ENCODE measurements at places on chromosomes 7 and 10.

- no peak for DNase-seq
These were observed 42.7 kb downstream of the INPP5F start for GRCh38 chr10:119768455-119769094.

- no peak for DNase-seq
These were observed 34.2 kb upstream of the C10orf90 start for GRCh38 chr10:126704649-126705048.

GRCh38 chr10:15898046-15898445 lies 37.7 kb upstream of the MINDY3 start:
- no peak for DNase-seq

DNA sequence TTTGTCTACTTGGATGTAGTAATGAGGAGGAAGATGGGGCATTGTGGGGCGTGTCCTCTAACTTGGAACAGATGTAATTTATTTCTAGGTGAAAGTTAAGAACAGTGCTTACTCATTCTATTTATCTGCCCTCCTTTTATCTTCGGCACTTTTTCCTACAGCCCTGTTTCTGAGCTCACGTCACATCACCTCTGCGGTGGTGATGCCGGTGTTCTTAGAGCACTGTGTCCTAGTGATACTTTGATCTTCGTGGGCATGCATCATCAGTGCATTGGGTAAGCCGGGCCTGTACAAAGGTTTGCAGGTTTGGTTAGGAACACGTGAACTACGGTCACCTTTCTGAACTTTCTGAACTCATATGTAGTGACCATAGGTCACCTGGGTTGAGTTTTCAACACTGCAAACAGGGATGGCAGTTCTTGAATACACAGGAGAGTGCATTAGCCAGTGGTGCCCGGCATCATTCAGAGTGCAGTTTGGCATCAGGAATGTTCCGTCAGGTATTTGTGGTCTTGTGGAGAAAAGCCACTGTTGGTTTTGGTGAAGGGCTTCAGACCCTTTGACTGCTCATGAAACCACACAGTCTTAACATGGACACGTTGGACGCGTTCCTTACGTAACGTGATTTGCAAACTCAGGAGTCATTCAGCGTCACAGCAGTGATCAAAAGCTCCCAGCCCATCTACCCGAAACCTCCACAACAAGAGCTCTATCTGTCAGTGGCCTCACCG lies 5.6 kb downstream of the POR start:
- DNase-seq = no peak

DNA sequence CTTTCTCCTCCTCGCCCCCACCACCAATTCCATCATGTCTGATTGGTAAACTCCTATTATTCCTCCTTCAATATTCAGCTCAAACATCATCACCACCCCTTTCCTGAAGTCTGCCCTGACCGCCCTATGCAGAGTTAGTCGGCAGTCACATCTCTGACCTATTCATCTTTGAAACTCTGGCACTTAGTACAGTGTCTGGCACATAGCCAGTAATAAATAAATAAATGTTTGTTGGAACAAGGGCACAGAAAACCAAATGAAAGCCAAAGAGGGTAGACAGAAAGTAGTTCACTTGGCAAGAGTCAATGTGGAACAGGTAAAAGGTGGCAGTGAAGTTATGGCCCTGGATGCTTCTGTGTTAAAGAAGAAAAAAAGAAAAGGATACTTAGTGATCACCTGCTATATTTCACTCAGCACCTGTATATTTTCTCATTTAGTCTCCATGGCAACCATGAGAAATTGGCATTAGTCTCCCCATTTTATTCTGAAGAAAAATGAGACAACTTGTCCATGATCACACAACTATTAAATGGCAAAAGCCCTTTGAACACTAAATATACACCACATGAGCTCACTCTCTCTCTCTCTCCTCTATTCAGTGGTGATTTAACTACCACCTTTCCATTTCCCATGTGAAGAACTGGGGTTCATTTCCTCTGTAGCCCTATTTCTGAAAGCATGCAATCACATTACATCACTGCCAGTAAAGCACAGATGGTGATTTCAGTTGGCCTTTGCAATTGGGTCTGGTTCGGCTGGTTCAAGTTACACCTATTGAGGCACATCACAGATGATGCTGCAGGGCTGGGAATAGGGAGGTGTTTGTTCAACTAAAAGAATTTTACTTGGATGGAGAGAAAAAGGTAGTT lies 25.3 kb downstream of the CHCHD3 start:
- no peak for DNase-seq

DNA sequence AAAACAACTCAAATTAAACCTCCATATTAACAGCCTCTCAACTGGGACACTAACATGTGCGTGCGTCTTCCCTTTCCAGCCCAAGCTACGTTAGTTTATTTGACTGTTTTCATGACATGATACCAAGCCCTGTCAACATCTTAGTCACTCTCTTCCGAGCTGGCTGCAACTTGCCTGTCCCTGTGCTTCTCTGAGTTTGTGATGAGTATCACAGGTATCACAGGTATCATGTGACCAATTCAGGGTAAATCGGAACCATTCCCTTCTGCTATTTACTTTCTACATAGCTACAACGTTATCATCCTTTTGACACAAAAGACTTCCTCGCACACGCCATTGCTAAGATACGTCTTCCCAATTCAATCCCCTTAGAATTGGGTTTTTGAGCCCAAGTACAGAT lies 70.2 kb downstream of the CAV1 start:
- DNase-seq = no peak

GRCh38 chr10:128061306-128062300 lies 64.6 kb downstream of the MKI67 start:
- no peak for DNase-seq

DNA sequence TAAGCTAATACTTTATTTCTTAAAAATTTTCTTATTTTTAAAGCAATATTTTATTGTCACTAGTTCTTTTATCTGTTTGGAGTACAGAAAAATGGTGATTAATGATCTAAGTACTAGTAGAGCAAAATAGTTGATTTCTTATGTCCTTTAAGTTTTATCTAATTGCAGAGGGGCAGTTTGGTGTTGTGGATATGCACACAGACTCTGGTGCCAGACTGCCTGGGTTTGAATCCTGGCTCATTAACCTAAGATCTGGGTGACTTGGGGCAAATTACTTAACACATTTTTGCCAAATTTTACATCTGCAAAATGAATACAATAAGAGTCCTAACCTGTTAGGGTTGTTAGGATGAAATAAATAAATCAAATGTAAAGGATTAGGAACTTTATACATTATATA lies 10.7 kb upstream of the PRPS1L1 start:
- DNase-seq = no peak

GRCh38 chr10:86871563-86872183 lies 85.7 kb downstream of the MMRN2 start:
- no peak for DNase-seq

DNA sequence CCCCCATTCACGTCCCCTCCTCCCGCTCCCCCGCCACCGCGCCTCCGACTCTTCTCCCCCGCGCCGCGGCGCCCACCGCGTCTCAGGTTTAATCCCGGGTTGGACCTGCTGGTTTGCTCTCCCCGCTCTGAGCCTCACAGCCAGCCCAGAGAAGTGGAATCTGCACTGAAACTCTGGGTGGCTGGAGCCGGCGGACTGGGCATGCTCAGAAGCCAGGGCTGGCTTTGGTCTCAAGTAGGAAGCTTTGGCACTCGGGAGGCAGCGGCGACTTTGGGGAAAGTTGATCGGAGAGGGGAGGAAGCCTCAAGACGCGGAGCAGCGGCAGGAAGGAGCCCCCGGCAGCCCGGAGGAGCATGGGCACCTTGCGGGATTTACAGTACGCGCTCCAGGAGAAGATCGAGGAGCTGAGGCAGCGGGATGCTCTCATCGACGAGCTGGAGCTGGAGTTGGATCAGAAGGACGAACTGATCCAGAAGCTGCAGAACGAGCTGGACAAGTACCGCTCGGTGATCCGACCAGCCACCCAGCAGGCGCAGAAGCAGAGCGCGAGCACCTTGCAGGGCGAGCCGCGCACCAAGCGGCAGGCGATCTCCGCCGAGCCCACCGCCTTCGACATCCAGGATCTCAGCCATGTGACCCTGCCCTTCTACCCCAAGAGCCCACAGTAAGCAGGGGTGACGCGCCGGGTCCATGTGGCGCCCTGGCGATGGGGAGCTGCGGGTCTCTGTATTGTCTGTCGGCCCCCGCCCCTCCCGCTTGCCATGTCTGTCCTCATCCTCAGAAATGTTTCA lies at the start of gene PRKG1:
PRKG1 (plus strand) TSS at position 250 of the 791 bp plus-strand sequence.
- peak; percentile 24 for DNase-seq

- no peak for DNase-seq
These were observed 54.8 kb downstream of the PPP1R17 start for GRCh38 chr7:31741852-31742251.

DNA sequence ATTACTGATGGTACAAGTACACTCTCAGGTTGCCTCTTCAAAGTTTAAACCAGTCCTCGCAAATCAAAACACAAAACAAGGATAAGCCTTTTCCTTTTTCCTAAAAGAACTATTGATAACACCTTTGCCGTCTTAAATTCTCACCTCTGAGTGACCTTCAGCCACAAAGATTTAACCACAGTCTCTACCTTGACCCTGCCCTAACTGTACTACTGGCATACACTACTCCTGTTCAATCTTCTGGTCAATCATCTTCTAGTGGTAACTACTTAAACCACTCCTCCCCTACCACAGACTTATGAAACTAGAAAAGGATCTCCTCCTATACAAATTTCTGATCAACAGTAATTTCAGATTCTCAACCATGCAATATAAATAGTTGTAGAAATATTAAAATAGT lies 15.1 kb downstream of the UPF2 start:
- no peak for DNase-seq

DNA sequence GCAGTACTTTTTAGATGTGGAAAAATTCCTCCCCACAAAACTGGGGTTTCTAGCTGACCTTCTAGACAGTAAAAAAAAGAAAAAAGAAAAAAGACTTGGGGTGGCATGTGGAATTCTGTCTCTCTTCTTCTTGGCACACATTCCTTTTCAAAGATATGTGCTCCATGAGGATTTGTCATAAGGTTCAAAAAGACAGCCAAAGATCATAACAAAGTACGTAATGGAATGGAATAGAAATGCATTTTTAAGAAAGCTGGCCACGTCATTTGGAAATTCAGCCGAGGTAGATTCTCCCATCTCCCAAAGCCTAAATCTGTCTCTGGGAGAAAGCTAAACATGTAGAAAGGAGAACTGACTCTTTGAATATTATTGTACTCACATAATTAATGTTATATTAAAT lies 381.3 kb upstream of the NFE2L3 start:
- no peak for DNase-seq

DNA sequence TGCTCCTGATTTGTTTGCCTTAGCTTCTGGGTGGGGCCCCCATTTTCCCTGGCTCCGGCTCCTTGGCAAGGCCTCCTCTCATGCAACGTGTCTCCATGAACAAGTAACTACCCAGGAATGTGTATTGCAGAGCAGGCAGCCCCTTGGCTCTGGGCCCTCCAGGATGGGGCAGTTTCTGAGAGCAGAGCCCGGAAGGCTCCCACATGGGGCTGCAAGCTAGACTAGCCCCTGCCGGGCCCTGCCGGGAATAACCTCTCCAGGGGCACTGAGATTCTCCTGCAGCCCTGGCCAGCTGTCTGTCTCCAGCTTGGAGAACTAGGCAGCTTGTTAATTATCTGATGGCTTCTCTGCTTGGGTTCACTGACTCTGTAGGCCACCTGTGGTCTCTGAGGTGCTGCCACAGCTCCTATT lies 184.0 kb upstream of the INHBA start:
- peak; percentile 62 for DNase-seq

DNA sequence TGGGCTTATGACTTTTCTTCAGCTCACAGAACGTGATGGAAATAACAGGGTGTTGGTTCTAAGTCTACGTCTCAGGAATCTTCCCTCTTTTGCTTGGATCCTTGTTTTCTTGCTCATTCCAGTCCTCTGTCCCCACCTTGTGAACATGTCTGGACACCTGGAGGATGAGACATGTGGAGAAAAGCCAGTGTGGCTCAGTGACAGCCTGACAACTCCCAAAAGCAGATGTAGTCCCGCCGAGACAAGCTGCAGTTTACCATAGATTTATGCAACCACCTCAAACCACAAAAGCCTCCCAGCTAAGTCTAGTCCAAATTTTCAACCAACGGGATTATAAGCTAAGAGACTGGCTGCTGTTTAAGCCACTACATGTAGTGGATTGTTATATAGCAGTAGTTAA lies 476.1 kb downstream of the SH2D4B start:
- no peak for DNase-seq

DNA sequence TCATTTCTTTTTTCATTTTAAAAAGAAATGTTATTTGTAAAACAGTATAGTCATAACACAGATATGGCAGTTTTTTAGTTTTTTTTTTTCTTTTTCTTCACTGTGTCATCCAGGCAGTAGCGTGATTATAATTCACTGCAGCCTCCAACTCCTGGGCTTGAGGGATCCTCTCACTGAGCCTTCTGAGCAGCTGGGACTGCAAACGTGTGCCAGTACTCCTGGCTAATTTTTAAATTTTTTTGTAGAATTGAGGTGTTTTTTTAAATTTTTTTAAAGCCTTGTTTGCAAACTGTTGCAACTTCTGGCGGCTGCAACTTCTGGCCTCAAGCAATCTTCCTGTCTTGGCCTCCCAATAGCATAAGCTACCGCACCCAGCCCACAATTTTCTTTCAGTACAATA lies 63.0 kb downstream of the HELLS start:
- no peak for DNase-seq

DNA sequence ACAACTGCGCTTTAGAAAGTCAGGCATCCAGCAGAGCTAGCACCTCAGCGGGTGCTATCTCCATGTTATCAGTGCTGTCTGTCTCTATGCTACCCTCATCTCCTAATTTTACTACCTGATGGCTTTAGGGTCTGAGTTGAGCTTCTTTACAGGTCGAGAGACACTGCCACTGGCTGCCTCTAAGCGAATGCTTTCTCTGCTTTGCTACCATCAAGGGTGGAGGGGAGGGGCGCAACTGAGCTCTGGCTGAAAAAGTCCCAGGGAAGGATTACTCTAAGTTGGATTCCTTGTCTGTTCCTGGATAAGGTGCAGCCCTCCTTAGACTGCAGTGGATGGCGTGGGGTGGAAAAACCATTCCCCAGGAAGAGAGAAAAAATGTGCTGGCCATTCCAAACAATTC lies 105.7 kb downstream of the CDK14 start:
- DNase-seq = no peak

GRCh38 chr10:110313674-110314073 lies 9.0 kb upstream of the SMNDC1 start:
- DNase-seq = no peak

DNA sequence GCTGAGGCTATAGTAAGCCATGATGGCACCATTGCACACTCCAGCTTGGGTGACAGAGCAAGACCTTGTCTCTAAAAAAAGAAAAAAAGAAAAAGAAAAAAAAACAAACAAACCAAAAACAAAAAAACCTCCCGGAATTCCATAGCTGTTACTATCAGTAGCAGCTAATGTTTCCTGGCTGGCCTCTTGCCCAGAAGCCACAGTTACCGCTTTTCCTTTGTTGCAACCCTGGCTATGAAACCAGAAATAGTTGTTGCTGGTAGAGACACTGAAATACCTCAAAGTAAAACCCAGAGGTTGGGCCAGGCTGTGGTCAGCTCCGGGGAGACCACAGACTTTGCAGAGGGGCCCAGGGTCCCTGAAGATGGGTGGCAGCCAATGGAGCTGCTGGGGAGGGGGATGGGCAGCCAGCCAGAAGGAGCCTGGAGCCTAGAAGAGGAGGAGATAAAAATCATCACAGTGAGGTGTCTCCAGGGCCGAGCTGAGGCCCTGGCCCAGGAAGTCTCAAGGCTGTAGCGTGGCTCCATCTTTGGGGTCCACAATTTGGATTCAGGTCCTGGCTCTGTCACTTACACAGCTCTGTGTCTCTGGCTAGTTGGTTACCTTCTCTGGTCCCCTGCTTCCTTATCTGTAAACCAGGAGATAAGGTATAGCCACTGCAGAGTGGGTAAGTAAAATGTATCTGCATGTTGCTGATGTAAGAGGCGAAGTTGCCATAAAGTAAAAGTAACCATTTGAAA lies 3.4 kb upstream of the CHST12 start:
- peak; percentile 55 for DNase-seq

- DNase-seq = no peak
These were observed 30.5 kb downstream of the HHEX start for GRCh38 chr10:92719991-92720830.
